Stimulated activated CD4-positive, alpha-beta T cell treated with anti-CD3 and anti-CD28 coated beads, Interleukin-15, amount 100 ng/mL, for 1 hour (primary cell): ENCODE measurements at places on chromosomes 16 and 17.

DNA sequence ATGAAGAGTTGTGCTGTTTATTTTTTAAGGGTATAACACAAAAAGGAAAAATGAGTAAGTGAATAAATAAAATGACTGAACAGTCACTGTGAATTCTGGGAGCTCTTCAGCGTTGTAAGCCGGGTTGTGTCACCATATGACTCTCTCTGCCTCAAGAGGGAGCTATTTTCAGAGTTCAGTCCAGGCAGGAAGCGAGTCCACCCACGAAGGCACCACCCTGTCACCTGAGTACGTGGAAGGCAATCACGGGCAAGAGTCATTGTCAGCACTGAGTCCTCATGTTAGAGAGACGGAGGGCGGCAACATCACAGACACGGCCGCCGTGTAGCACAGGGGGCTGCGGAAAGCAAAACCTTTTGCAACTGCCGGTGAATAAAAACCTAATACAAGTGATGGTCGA lies 227.6 kb downstream of the UTP18 start:
- DNase-seq = peak; percentile 2

GRCh38 chr17:29215717-29216116 lies 30.9 kb upstream of the CRYBA1 start:
- DNase-seq = no peak

- no peak for DNase-seq
These were observed 45.6 kb downstream of the CYB5B start for GRCh38 chr16:69469807-69470561.

DNA sequence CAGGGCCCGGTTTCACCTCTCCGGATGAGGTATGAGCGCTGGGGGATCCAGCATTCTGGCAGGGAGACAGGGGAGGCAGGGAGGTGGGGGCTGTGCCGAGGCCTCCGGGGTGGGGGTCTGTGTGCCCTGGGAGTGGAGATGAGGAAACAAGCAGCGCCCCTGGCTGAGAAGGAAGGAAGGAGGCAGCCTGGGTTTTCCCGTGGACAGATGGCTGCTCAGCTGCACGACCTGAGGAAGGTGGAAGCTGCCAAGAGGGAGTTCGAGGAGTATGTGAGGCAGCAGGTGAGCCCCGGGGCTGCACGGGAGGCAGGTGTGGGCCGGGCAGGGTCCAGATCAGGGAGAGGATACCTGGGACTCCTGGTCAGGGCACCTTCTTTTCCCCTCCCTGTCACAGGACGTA lies 4.3 kb downstream of the RNF112 start:
- DNase-seq = no peak

DNA sequence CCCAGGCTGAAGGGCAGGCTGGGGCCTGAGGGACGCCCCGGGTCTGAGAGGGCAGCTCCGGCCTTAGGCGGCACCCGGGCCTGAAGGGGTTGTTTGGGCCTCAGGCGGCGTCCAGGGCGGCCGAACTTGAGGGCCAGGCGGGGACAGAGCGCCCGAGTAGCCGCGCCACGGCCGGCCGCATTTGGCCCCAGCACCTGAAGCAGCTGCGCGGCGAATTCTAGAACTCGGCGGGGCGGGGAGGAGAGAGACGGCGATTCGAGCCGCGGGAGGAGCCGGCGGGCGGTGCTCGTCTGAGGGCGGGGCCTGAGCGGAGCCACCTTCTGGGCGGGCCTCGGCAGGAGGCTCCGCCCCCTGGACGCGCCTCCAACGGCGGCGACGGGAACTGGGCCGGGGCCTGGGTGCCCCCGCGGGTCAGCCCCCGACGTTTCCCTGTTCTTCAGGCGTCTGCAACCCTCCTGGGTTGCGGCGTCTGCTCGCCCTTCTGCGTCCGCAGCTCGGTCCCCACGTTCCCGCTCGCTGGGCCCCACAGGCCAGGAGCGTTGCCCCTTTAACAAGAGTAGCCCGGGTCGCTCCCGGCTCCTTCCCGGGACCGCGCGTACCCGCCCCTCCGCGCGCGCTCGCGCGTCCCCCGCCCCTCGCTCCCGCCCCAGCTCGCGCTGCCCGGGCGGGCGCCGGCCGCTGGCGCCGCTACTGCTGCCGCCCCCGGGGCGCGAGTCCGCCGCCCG lies at the start of the genes INCA1 and KIF1C:
INCA1 (minus strand) TSS at position 221 of the 725 bp plus-strand sequence. CDS start 3,085 bp downstream, outside the sequence.
KIF1C (plus strand) TSS at position 649 of the 725 bp plus-strand sequence. CDS start 2,297 bp downstream, outside the sequence.
- peak; percentile 84 for DNase-seq

GRCh38 chr17:61444075-61444474 lies 8.1 kb upstream of the TBX4 start:
- DNase-seq = no peak

DNA sequence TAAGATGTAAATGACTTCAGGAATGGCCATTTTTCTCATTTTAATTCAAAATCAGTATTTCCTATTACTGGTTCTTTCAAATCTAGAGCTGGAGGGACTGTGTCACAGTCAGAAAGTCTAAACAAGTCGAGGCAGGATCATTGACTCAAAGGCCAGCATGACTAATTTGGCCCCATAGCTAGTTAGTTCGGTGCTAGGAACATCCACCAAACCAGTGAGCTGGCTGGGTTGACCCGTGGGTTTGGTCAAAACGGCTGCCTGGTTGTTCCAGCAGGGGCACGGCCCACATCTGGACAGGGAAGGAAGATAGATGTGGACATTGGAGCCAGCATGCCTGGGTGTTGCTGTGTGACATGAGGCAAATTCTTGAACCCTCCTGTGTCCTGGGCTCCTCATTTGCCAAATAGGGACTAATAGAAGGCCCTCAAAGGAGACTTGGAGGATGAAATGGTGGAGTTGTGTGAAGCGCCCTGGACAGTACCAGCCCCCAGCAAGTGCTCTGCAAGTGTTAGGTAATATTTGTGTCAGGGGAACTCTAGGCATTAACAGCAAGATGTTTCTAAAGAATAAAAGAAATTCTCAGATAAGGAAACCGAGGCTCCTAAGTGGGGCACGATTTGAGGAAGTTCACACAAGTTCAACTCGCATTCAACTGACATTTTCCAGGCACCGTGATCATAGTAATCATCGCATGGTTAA lies 46.2 kb downstream of the MEOX1 start:
- no peak for DNase-seq

- no peak for DNase-seq
These were observed 15.6 kb downstream of the SLC6A2 start for GRCh38 chr16:55671206-55671973.
